ENCODE measurements at places on chromosomes 4 and X.
A peak's percentile ranks its signal among the peaks of the same experiment; 100 is the strongest.

- peak; percentile 93 for DNase-seq
Measured at GRCh38 chr4:174828845-174829701, at the start of gene GLRA3. TSS of gene GLRA3 (minus strand) at chr4:174829247. CDS start at chr4:174828811, 436 bp downstream.

GRCh38 chr4:141569141-141569540, 67.2 kb upstream of the IL15 start:
- no peak for DNase-seq

DNA sequence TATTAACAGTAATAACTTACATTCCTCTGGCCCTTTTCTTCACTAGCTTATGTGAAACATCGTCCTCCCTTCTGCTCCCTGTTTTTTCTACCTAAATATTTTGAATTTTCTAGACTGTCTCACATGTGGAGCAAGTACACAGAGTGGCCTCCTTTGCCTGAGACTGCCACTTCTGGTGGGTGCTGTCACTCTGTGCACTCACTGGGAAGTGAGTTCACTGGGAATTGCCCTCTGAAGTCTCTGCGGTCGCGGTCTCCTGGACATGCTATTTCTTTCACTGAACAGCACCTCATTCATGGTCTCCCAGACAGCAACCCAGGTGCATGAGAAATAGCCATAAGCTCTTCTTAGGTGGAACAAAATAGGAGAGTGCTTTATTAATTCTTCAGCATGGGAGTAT, 1179.7 kb upstream of the ADGRL3 start:
- DNase-seq = no peak

GRCh38 chr4:114389070-114389685, 209.4 kb upstream of the UGT8 start:
- peak; percentile 87 for DNase-seq

- no peak for DNase-seq
Measured at GRCh38 chr4:63020661-63021060, 1388.6 kb downstream of the TECRL start.

- DNase-seq = no peak
Measured at GRCh38 chr4:121217351-121217750, 53.2 kb upstream of the TNIP3 start.

DNA sequence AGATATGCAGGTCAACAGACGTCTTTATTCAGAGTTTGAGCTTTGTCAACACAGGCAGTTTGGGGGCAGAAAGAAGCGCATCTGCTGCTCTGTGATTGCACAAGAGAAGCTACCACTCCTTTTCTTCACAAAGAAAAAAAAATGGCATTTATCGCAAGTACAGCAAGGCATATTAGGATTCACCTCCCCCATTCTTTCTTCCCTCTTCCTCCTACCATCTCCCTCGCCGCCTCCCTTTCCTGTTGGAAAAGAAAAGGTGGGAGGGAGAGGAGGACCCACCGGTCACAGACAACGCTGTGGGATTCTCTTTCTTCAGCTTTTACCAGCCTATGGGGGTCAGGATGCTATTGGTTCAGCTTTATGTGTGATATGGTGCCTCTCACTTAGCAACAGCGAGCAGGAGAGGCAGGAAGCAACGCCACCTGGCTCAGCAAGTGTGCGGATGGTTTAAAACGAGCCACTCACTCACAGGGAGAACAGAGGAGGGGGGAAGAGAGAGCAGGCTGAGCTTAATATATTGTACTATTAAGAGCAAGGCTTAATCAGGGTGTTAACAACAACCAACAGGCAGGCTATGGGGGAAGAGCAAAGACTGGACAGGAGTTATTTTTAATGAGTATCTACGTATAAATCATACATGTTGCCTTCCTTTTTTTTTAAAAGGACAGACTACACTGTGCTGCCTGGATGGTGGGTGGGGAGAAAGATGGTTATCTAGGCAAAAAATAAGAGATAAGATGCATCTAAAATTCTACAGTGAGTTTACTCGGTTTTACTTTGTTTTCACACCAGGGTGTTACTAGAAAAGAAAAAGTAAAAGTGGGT, 104.7 kb downstream of the MAML3 start:
- peak; percentile 81 for DNase-seq

DNA sequence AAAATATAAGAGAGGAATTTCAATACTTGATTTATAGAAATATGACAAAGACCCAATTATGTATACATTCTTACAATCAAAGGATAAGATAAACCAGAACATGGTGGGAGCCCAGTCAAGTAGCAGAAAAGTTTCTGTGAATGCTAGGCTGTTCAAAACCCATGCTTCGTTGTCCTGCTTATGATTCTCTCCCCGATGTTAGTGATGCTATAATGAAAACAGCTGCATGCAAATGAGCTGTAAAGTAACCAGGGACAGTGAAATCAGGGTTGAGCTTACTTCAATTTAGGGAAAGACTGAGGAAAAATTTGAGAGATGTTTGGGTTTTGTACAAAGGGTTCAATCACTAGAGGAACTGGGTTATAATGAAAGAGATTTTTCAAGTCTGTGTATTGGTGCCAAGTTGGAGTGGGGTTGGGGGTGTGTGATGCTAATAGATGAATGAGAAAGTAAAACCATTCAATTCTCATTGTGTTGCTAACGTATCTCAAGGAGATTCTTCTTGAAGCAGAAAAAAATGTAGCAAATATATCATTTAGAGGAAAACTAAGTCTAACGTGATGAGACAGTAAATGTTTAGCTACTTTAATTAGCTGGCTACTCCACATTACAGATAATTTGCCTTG, 59.3 kb upstream of the PPP1R2C start:
- no peak for DNase-seq

- no peak for DNase-seq
Measured at GRCh38 chr4:5215321-5215720, 164.0 kb downstream of the STK32B start.
